HT-29 (cell line): ENCODE measurements at places on chromosomes 13 and 19.

GRCh38 chr19:41671486-41671885 is 16.6 kb downstream of the CEACAM7 start:
- no peak for DNase-seq

DNA sequence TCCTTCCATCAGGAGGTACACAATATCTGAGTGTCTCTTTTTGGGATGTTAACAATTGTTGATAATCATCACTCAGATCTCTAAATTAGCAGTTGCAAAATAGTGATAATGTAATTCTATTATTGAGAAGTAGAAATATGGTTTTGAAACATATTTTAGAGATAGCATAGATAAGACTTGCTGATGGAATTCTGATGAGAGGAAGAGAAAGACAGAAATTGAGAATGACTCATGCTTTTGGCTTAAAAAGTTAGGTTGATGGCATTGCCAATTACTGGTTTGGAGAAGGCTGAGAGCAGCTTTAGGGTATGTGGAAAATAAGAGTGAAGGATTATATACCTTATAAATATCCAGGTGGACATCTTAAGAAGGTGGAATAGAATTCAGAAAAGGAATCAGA is 106.4 kb upstream of the EDNRB start:
- no peak for DNase-seq

GRCh38 chr19:12641456-12641855 is 25.1 kb downstream of the MAN2B1 start:
- no peak for DNase-seq

- DNase-seq: no peak
These were observed 629 bp upstream of the LRRC63 start for GRCh38 chr13:46211116-46211482.

GRCh38 chr19:1041835-1042685 is 2.2 kb downstream of the ABCA7 start:
- peak; percentile 89 for DNase-seq

DNA sequence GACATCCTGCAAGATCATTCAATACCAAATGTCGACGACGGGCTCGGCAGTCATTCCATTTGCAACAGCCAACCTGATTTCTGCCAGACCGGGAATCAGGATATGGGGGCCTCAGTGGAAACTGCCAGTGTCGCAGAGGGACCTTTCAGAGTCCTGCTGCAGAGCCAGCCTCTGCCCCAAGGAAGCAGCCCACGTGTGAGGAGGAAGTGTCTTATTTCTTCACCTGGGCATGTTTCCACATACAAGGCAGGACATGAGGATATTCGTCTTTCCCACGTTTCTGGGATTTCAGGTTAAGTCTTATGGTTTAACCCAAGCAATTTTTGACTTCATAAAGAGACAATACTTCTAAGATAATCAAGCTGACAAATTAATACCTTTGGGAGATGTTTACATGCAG is 69.9 kb downstream of the ABCC4 start:
- DNase-seq: no peak

GRCh38 chr19:7861619-7862412 is 12.4 kb downstream of the PRR36 start:
- no peak for DNase-seq

GRCh38 chr13:67221630-67222226 is 8.4 kb downstream of the PCDH9 start:
- no peak for DNase-seq

GRCh38 chr19:42324655-42325307 is 654 bp upstream of the MEGF8 start:
- DNase-seq: no peak

GRCh38 chr19:54399189-54399588 is 16.1 kb upstream of the TTYH1 start:
- peak; percentile 56 for DNase-seq

GRCh38 chr13:20499986-20500385 is 25.7 kb downstream of the CRYL1 start:
- no peak for DNase-seq

GRCh38 chr19:4676955-4677731 is 7.0 kb upstream of the MYDGF start:
- peak; percentile 71 for DNase-seq

GRCh38 chr19:8506402-8506957 is 4.0 kb upstream of the PRAM1 start:
- DNase-seq: peak; percentile 10

DNA sequence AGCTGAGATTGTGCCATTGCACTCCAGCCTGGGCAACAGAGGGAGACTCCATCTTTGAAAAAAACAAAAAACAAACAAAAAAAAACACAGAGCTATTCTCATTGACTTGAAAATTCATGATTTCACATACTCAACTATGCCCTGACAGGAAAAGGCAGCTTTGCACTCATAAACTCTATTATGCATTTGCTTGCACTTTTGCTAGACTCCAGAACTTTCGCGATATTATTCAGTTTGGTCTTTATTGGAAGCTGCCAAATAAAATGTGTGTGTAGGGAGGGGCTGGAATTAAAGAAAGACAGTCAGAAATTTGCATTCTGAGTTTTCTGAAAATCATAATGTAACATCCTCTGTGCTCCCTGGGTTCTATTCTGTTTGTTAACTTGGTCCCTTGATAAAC is 635.1 kb upstream of the KLF12 start:
- no peak for DNase-seq
